Fibroblast of the aortic adventitia (primary cell): ENCODE measurements at places on chromosomes 6 and 20. TPM values are rescaled to one million over a fixed set of nuclear protein-coding genes. Genes with fewer than 3 reads are reported as not detected.

Gene OTOR
- not detected in 2 replicates for total RNA-seq

Gene ADGRF1
- total RNA-seq: not detected in 2 replicates

Gene TRIM10
- total RNA-seq: not detected in 2 replicates

Gene APOM
- 2.0 TPM in 1 of 2 replicates, not detected in the other for total RNA-seq

Gene FAM184A
- total RNA-seq: 0.74 and 1.9 TPM in 2 replicates

Gene CUTA
- 106 and 522 TPM in 2 replicates for total RNA-seq

Gene NFATC2
- 0.36 and 0.41 TPM in 2 replicates for total RNA-seq

DNA sequence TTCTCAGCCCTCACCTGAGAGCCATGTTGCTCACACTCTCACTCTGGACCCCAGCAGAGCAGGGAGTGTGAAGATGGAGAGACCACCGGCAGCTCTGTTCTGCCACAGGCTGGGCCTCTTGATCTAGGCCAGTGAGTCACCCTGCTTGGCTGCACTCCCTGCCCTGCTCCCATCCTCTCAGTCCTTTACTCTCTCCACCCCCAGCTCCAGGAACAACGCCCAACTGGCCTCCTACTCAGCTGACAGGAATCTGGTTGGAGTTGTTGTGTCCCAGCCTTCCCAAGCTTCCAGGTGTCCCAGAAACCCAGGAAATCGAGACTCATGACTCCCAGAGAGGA lies at the start of gene PSORS1C1:
Gene PSORS1C1, plus strand, starts transcription at position 260 of the 338 bp plus-strand sequence. CDS start 14,833 bp downstream, outside the sequence.
- DNase-seq: peak; percentile 97

DNA sequence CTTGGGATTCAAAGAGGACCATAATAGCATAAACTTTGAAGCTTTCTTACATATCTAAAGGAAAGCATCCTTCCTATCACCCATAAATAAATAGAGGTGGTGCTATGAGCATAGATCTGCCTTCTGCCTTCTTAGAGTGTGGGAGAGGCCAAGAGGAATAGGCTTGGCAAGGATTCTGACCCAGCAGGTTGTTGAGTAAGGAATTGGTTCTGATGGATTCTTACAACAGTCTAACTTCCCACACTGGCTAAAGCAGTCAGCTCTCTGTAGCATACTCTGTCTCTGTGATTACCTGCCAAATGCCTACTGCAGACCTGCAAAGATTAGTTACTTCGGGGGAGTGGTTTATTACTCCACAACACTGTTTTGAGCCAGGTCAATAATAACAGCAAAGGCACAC lies 198.0 kb upstream of the RAB32 start:
- no peak for DNase-seq

DNA sequence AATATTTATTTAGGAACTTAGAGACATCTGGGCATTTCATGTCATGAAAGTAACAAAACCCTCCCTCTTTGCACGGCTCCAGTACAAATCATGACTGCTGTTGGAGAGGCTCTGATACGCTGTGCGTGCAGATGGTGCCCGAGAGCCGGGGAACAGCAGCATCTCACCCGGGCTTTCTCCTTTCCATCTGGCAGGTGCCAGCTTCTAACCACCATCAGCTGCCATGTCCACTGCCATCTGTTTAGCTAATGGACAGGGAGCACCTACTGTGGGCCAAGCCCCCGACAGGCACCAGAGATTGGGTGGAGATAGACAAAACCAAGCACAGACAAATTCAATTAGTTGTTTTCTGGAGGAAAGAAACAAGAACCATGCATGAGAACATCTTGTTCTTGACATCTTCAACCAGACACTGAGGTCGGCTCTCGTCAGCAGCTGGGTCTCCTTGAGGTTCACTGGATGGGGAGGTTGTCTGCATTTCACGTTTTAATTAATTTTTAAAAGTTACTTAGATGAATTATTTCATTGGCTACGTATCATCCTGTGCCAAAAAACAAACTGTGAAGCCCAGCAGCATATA lies 323.7 kb downstream of the THBS2 start:
- no peak for DNase-seq

- DNase-seq: no peak
Observed at GRCh38 chr20:3071610-3072529, at the start of gene OXT. TSS of gene OXT (plus strand) at chr20:3071620. CDS start at chr20:3071656, 36 bp downstream.

DNA sequence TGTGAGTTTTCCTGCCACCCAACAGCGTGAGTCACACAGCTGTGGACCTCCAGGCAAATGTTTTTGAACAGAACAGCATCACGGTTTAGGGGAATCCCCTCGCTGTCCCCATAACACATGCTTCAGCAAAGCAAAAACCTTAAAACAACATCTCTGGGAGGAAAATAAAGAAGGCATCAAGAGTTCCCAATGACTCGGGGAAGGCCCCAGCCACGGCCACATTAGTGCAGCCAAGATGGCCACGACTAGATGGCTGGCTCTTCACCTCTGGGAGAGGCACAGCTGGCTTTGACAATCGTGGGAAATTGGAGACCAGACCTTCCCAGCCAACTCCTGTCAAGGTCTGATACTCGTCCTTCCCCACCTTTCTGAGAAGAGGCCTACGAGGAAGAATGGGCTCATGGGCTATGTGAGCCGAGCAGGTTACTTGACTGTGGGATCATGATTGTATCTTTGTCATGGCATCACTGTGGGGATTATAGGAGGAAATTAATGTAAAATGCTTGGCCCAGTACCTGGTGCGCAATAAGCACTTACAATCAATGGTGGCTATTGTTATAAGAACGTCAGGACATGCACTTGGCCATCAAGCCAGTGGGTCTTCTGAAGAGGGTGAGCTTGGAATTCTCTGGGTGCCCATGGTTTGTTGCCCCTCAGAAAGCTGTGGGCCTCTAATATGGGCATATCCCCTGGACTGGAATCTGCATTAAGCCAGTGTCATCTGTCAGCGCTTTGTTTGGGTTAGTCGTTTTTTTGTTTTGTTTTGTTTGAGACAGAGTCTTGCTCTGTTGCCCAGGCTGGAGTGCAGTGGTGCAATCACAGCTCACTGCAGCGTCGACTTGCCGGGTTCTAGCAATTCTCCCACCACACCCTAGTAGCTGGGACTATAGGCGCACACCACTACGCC lies 43.6 kb downstream of the FGD2 start:
- DNase-seq: peak; percentile 84

- DNase-seq: peak; percentile 27
Observed at GRCh38 chr6:116221067-116221466, 32.8 kb downstream of the TSPYL4 start.

- no peak for DNase-seq
Observed at GRCh38 chr20:50715694-50716093, 15.7 kb upstream of the PARD6B start.

- peak; percentile 27 for DNase-seq
Observed at GRCh38 chr6:35624341-35625070, 64.2 kb downstream of the FKBP5 start.

GRCh38 chr6:118186672-118187567 lies 279.9 kb downstream of the SLC35F1 start:
- DNase-seq: peak; percentile 28

- DNase-seq: peak; percentile 39
Observed at GRCh38 chr6:80550281-80550680, 443.8 kb downstream of the BCKDHB start.

DNA sequence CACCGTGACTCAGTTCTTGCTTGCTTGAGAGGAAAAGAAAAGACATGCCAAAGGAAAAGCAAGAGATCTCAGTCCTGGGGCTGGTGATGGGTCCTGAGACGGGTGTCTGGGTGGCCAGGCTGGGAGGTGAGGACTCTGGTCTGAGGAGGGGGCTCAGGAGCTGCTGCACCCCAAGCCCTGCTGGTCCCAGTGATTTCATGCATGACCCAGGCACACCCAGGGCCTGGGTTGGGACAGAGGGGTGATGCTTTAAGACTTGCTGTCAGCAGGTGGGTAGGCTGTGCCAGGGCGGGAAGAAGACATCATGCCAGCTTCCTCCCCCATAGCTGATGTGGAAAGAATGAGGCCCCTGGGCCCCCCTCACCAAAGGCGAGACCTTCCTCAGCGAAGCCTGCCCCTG lies 65.1 kb upstream of the PMEPA1 start:
- no peak for DNase-seq

DNA sequence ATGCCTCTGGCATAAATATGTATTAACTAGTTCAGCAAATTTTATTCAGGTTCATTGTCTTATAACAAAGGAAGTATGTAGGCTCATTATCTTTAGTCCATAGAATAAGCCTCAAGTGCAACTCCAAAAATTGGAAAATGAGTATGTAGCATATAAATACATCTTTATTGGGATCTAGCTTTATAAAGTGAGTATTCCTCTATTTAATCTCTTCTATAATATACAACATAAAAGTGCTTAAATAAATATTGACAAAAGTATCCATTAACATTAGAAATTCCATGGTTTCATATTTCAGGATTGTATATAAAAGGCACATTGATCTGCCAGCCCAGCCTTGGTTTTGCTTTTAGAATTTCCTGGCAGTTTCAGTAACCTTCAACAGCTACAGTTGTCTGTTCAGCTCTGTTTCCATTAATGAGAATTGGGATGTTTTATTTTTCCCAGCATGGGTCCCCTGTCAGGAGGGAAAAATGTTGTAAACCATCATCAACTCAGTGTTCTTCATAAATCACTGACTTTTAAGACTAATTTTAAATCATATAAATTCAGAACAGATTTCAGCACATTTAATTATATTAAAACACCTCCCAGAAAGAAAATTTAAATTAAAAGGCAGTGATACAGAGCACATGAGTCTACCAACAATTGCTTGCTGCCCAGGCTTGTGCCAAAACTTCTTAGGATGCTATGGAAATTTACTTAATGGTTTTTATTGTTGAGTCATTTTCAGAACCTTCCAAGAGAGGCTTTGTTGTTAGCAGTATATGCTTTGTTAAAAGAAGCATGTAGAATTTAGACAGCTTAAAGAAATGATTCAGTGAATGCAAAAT lies 119.7 kb downstream of the ADGRG6 start:
- no peak for DNase-seq

GRCh38 chr20:16095226-16095625 lies 478.0 kb downstream of the KIF16B start:
- no peak for DNase-seq

DNA sequence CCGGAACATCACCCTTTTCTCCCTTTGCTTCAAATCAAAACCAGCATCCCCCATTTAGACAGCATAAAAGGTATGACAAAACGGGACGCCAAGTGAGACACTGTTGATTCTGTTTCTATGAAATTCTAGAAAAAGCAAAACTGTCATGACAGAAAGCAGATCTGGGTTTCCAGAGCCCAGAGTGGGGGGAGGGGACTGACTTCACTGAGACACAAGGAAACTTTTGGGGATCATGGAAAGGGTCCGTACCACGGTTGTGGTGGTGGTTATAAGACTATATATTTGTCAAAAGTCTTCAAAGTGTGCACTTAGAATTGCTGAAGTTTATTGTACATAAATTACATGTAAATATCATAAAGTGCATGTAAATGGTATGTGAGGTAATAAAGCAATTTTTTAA lies 82.6 kb downstream of the SLC22A3 start:
- no peak for DNase-seq

GRCh38 chr20:38414769-38415450 lies 20.2 kb downstream of the SNHG17 start:
- no peak for DNase-seq

- DNase-seq: no peak
Observed at GRCh38 chr6:50585441-50586330, 127.6 kb upstream of the TFAP2D start.

DNA sequence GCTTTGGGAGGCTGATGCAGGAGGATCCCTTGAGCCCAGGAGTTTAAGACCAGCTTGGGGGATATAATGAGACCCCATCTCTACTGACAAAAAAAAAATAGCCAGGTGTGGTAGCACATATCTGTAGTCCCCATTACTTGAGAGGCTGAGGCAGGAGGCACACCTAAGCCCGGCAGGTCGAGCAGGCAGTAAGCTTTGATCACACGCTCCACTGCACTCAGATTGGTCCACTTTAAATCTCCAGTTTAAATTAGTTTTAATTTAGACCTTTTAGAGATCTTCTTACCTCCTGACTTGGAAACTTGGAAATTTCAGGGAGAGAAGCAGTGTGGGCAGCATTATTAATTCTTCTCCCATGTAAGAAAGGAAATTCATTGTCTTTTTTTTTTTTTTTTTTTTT lies 16.8 kb upstream of the PLCB4 start:
- no peak for DNase-seq

GRCh38 chr20:24049081-24049480 lies 60.5 kb upstream of the GGTLC1 start:
- DNase-seq: no peak

DNA sequence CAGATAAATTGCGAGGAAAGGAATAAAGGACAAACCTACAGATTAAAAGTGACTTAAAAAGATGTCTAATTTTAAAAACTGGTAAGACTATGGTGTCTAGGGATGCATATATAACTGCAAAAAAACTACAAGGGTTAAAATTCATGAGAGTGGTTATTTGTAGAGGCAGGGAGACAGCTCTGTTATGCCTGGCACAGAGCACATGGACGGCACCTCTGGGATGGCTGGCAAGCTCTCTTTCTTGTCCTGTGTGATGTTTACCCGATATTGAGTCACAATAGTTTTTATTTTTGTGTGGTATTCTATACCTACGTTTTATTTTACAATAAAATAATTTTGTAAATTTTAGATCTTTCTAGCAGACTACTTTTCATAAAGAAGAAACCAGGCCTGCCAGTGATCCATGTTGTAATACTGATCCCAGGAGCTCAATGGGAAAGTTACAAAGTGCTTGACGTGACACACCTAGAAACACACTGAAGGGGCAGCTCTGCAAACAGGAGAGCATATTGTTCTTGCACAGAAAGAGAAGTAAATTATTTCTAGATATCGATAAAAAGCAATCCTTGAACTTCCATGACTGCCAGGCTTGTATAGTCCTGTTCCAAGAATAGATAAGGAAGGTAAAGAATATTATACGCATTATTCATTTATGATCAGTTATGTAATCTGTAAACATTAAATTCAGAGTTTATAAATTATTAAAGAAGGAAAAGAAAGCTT lies 290.0 kb downstream of the PTPRK start:
- no peak for DNase-seq

- DNase-seq: no peak
Observed at GRCh38 chr6:134544737-134545136, 226.8 kb upstream of the SGK1 start.

GRCh38 chr6:113416170-113416569 lies 441.0 kb upstream of the MARCKS start:
- DNase-seq: peak; percentile 65

GRCh38 chr20:32753731-32754130 lies 8.5 kb upstream of the DNMT3B start:
- no peak for DNase-seq

DNA sequence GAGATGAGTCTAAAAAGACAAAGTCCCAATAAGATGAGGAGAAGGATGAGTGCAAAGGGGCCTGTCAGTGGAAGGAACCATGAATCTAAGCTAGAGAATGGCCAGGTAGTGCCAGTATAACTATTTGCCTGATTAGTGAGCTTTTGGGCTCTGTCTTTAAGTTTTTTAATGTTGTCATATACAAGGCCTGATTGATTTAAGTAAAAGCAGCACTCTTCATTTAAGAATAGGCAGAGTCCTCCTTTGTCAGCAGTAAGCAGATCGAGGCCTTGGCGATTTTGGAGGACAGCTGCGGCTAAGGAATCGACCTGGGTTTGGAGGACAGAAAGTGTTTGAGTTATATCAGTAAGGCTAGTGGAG lies 753.4 kb upstream of the ADGRB3 start:
- DNase-seq: no peak
